ENCODE measurements at places on chromosomes 1 and 21.
A peak's percentile ranks its signal among the peaks of the same experiment; 100 is the strongest.

- no peak for DNase-seq
Measured at GRCh38 chr1:231603598-231604275, 22.9 kb upstream of the DISC1 start.

- no peak for DNase-seq
Measured at GRCh38 chr21:34675871-34676270, 7.1 kb downstream of the CLIC6 start.

DNA sequence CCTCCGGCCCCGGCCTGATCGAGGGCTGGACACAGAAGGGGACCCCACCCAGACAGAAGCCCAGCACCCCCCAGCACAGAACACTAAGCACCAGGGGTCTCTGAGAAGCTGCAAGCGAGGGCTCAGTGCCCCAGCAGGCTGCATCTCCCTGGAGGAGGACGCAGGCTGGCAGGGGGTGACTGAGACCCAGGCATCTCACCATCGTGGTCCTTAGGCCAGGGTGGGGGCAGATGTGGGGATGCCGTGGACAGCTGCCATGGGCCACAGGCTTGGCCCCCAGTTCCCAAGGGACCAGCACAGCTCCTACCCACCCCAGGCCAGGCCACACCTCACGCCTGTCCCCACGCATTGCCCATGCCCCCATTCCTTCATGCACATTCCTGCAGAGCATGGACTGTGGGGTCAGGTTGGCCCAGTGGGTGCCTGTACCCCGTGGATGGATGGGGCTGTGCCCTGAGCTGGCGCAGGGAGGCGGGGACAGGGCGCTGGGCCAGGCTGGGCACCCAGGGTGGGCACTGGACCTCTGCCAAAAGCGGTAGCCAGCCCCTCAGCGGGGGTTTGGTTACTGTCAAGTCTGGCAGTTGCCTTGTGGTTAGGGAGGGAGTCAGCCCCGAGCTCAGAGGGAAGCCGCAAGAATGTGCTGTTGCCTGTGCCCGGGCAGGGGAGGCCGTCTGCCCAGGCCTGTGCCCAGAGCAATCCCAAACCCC is 61.5 kb downstream of the ARHGEF16 start:
- DNase-seq = no peak

GRCh38 chr1:167474191-167474641 is 44.1 kb downstream of the CD247 start:
- peak; percentile 59 for DNase-seq

DNA sequence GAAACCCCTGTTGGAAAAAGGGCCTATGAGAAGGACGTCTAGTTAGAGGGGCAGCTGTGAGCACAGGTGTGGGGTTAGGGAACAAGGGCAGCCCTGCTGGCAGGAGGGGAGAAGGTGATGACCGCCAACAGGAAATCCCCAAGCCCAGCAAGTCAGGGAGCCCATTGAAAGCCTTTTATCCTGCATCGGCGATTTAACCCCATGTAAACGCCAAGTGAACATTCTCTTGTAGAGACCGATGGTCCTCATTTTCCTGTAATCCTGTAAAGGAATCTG is 1.1 kb upstream of the BSND start:
- DNase-seq = no peak

GRCh38 chr1:160722726-160723125 is 11.1 kb upstream of the CD48 start:
- no peak for DNase-seq

GRCh38 chr1:97820470-97821188 is 100.2 kb downstream of the DPYD start:
- DNase-seq = no peak

DNA sequence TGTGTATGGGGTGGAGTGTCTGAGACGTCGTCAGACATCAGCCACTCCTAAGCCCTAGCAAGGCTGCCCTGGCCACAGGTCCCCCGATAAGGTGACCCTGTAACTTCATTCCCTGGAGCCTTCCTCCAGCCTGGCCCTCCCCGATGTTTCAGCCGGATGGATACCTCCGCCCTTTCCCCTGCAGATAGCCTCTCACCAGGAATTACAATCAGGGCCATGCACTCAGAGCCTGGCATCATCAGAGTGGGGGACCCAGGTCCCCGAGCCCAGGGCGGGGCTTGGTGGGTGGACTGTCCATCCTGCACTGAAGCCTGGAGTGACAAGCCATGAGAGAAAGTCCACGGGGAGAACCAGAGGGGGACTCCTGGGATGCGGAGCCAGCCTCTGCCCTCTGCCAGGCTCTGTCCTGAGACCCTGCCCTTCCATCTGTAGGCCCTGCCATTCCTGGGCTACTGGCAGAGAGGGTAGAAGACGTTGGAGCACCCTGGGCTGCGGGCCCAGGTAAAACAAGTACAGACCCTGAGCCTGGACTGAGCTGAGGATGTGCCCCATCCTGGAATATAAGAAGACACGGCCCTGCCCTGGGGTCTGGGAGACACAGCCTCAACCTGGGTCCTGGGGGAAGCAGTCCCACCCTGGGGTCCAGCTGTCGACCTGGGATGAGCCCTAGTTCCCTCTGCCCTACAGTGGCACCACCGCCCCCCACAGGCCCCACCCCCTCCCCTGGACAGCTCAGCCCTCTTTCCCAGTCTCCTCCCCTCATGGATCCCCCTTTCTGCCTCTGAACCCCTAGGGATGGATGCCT is 16.8 kb upstream of the ARF1 start:
- DNase-seq = no peak

DNA sequence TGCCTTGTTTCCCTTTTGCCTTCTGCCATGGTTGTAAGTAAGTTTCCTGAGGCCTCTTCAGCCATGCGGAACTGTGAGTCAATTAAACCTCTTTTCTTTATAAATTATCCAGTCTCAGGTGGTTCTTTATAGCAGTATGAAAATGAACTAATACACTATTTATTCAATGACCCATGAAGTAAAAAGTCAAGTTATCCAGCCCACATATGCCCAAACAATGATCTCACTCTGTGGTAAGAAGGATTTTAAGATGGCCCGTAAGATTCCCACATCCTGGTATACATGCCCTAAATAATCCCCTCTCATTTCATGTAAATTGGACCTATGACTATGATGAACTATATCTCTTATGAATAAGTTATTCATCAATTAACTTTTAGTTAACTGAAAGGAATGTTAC is 1008.3 kb upstream of the B3GALT2 start:
- no peak for DNase-seq

- no peak for DNase-seq
Measured at GRCh38 chr21:31566064-31566463, 93.4 kb upstream of the SOD1 start.

DNA sequence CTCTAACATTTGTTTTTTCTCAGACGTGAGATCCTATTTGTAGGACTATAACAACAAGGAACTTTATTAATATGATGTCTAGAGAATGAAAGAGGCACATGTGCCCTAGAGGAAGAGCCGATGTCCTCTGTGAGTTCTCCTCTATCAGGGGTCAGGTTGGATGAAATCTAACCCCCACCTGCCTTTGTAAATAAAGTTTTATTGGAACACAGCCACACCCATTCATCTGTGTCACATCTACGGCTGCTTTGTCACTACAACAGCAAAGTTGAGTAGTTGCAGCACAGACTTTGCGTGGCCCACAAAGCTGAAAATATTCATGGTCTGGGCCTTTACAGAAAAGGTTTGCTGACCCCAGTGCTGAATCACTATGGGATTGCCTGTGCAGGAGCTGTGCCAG is 571 bp upstream of the CAPN9 start:
- DNase-seq = no peak

GRCh38 chr21:46079352-46080170 is 18.4 kb upstream of the COL6A2 start:
- DNase-seq = no peak

GRCh38 chr1:151007853-151008243 is 401 bp upstream of the PRUNE1 start:
- no peak for DNase-seq

- no peak for DNase-seq
Measured at GRCh38 chr1:163427279-163427678, 105.5 kb downstream of the NUF2 start.

DNA sequence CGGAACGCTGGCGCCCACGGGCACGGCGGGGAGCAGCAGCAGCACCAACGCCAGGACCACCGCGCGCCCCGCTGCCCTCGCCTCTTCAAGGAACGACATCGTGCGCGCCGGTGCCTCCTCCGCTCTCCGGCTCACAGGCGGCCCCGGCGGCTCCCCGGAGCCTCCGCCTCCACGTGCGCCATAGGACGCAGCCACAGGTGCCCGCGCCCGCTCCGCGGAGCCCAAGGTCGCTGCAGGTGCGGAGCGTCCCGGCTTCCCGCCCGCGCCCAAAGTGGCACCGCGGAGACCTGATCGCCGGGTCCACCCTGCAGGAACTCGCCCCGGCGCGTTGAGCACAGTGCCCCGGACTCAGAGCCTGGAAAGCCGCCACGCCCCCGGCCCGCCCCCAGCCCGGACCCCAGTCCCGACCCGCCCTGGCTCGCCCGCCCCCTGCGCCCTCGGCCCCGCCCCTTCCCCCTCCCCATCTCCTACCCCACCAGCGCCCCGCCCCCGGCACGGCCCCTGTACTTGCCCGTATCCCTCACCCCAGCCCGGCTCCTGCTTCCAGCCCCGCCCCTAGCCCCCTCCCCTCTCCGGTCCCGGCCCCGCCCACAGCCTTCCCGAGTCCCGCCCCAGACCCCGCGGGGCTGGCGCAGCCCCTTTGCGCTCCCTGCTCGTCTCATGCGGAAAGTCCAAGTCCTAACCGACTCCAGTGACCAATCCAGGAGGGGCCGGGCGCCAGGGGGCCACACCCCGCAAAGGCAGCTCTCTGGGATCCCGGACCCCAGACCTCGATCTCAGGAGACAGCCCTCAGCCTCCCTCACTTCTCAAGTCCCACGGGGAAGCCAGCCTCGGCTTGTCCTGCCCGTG is at the start of gene MEGF6:
TSS of gene MEGF6 (minus strand) at position 339 of the 850 bp plus-strand sequence. CDS start at position 99, 240 bp downstream.
- DNase-seq = peak; percentile 61

GRCh38 chr1:150479370-150479769 is 7.8 kb upstream of the TARS2 start:
- no peak for DNase-seq

- no peak for DNase-seq
Measured at GRCh38 chr1:197139169-197139568, 7.3 kb downstream of the ASPM start.

- DNase-seq = no peak
Measured at GRCh38 chr21:27060190-27060589, 93.3 kb upstream of the ADAMTS5 start.

GRCh38 chr1:156760092-156760795 is 7.1 kb upstream of the PRCC start:
- no peak for DNase-seq

- no peak for DNase-seq
Measured at GRCh38 chr1:79738101-79738500, 731.6 kb upstream of the ADGRL4 start.

- DNase-seq = no peak
Measured at GRCh38 chr1:234668577-234668955, 58.6 kb upstream of the IRF2BP2 start.

- no peak for DNase-seq
Measured at GRCh38 chr1:9073143-9073542, 3.7 kb upstream of the SLC2A5 start.

DNA sequence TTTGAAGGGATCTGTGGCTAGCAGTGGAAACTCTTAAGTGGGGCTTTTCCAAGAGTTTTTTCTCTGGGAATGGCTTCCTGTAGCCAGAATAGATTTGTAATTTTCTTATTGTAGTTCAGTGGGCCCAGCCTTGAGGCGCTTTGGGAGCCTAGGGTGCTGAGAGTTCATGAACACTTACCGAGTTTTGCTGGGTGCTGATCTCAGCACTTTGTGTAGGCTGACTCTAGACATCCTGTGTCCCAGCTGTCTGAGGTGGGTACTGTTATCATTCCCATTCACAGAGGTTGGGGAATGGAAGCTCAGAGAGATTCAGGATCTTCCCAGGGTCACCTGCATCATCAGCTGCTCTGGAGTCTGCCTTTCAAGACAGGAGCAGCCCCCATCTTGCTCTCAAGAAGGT is 7.0 kb downstream of the PPFIA4 start:
- DNase-seq = no peak

- DNase-seq = no peak
Measured at GRCh38 chr21:27572696-27573095, 605.8 kb upstream of the ADAMTS5 start.

GRCh38 chr1:76021846-76022245 is 52.7 kb upstream of the ST6GALNAC3 start:
- DNase-seq = no peak

GRCh38 chr1:4366091-4366490 is 288.3 kb upstream of the AJAP1 start:
- no peak for DNase-seq

- DNase-seq = peak; percentile 2
Measured at GRCh38 chr1:15290382-15290781, 43.4 kb downstream of the FHAD1 start.

DNA sequence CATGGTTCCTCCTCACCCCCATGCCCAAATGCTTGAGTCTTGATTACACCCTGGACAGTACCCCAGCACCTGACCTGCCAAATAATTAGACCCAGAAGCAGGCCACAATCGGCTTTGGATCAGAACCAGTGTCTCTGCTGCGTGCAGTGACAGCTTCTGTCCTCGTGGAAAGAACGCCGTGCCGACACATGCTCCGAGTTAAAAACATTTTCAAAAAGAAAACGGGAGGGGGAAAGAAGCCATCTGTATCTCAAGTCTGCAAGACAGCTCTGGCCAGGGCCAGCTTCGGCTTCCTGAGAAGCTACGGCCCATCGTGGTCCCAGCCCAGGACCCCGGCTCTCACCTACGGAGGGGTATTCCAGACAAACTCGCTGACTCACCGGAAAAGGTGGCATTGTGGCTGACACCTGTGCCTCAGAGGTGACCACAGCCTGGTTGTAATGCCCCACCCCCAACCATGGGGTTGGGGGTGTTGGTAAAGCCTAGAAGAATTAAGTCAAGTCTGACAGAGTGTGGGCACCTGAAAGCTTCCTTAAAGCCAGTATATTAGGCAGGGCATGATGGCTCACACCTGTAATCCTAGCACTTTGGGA is 25.8 kb downstream of the SSBP3 start:
- DNase-seq = peak; percentile 9

DNA sequence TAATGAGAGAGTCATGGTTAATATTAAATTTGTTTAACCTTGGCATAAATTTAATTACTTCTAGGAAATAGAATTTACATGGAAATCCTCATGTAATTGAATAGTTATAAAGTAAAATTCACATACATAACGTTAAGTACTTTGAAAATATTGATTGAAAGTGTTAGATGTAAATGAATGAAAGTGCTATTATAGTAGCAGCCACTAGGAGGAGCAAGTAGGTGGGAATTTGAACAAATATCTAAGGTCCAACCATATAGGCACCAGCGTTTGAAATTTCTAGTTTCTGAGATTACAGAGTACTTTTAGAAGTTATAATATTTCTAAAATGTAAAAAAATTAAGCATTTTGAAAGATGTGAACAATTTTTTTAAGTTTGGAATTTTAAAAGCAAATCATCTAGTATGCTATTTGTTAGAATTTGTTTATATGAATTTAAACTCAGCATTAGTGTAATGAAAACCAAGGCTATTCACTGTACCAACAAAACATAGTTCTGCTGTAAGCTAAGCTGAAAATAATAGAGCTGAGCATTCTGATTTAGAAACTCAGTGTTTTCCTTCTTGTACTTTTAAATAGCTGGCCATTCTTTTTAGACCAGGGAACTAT is 3.3 kb downstream of the B3GALT2 start:
- DNase-seq = no peak

- no peak for DNase-seq
Measured at GRCh38 chr1:66374148-66374547, 159.8 kb upstream of the SGIP1 start.

- DNase-seq = no peak
Measured at GRCh38 chr1:74534241-74534640, 21.8 kb upstream of the LRRC53 start.

GRCh38 chr1:234154320-234155251 is 218.7 kb upstream of the COA6 start:
- no peak for DNase-seq
